GDM1 (cell line): ENCODE measurements at places on chromosomes 12 and 14.

DNA sequence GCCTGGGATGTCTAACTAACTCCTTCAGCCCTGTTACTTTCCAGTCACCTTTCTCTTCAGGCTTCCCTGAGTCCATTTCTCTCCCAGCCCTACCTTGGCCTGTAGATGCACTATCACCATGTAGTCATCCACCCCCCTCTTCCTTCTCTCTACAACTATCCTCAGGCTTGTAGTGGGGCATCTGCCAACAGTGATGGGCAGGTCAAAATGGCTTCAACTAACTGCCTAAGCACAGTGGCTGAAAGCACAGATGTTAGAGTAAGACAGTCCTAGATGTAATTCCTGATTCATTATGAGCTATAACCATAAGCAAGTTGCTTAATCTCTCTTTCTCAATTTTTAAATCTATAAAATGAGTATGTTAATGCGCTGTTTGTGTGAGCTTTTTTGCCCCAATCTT, 133.6 kb upstream of the NAV3 start:
- no peak for DNase-seq

GRCh38 chr14:99630202-99630601, 14.7 kb upstream of the HHIPL1 start:
- DNase-seq = no peak

- no peak for DNase-seq
Observed at GRCh38 chr14:89519040-89519439, 102.0 kb upstream of the FOXN3 start.

GRCh38 chr12:14959126-14959440, 2.3 kb downstream of the ARHGDIB start:
- no peak for DNase-seq

DNA sequence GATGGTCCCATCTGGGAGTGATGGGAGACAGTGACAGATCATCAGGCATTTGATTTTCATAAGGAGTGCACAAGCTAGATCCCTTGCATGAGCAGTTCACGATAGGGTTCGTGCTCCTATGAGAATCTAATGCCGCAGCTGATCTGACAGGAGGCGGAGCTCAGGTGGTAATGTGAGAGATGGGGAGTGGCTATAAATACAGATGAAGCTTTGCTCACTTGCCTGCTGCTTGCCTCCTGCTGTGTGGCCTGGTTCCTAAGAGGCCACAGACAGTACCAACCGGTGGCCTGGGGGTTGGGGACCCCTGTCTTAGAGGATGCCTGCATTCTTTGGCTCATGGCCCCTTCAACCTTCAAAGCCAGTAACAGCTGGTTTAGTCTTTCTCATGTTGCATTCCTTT, 130.3 kb downstream of the PTPN11 start:
- DNase-seq = no peak

GRCh38 chr14:60789656-60790055, 55.1 kb downstream of the MNAT1 start:
- no peak for DNase-seq

DNA sequence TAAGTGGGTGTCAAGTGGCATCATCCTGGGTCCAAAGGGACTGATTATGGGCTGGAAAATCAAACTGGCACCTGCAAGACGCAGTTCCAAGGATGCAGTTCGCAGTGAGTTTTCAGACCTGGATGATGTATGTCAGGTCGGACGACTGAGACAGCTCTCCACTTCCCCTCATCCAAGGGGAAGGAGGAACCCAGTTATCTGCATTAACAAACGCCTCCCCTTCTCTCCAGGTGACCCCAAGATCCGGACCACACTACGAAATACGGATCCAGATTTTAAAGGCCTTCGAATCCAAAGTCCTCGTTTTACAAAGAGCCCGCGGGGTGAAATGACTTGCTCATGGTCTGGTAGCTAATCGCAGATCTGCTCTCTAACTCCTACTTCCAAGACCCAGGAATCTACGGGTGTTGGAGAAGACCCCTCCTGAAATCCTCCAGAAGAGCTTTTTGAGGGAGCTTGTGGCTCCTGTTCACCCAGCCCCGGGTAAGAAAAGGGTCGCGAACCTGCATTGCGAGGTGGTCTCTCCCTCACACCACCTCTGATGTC, 460 bp upstream of the SYNE2 start:
- no peak for DNase-seq

DNA sequence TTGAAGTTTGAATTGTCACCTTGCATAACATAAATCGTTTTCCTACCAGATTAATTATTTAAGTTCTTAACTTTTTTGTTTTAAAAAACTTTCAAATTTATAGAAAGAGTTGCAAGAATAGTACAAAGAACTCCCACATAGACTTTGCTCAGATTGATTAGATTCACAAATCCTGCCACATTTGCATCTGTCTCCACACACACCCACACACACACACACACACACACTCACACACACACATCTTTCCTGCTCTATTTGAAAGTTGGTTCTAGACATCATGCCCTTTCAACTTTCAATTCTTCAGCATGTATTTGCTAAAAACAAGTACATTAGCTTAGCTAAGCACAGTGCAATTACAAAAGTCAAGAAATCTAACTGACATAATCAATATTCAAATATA, 184.0 kb downstream of the ITPR2 start:
- no peak for DNase-seq

GRCh38 chr12:93181409-93181965, 196.2 kb upstream of the NUDT4 start:
- no peak for DNase-seq

GRCh38 chr12:52175371-52176350, 16.2 kb downstream of the KRT80 start:
- no peak for DNase-seq

GRCh38 chr14:49972823-49973222, 79.9 kb downstream of the ARF6 start:
- no peak for DNase-seq

- DNase-seq = no peak
Observed at GRCh38 chr14:54197369-54197768, 199.4 kb upstream of the CDKN3 start.

DNA sequence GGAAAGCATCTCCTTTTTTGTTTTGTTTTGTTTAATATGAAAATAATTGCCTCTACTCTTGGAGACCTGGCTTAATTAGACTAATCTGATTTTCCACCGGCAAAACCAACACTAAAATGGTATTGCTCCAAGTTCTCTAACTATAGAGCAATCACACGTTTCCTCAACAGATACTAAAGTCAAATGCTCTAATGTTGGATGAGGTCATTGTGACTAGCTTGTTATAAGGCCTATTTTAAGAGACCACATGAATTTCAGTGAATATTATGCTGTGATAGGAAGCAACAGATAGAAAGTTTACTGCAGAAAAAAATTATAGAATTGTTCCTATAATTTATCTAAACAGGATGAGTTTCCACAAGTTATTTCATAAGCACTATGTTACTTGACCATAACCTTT, 3.3 kb upstream of the CCDC196 start:
- DNase-seq = no peak

DNA sequence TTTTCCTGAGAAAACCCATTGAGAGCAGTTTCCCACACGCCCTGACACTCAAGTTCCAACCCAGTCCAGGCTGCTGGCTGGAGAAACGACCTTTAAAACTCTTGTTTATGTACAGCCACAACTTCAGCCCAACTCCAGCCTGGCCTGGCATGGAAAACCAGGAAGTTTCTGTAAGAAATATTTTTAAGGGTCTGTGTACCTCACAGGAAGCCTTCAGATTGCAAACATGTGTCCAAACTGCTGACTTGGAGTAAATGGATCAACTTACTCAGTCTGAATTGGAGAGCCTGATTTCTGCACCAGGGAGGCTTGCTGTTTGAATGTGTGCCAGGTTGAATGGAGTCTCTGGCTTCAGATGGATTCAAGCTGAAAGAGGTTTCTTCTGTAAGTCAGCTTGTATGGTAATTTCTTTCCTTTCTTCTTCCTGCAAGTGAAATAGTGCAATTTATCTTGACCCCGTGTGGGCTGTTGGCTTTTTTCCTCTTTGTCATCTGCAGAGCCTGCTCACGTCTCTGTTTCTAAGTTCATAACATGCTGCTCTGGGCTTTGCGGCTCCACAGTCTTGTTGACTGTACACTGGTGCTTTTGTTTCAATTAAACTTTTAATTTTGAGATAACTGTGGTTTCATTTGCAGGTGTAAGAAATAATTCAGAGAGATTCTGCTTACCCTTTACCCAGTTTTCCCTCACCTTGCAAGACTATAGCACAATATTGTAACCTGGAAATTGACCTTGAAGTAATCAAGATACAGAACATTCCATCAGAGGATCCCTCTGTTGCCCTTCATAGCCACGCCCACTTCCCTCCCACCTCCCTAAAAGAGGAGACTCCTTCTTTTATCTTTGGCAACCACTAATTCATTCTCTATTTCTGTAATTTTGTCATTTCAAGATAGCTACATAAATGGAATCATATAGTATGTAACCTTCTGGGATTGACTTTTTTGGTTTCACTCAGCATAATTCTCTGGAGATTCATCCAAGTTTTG, 109.7 kb upstream of the PRMT8 start:
- DNase-seq = no peak

DNA sequence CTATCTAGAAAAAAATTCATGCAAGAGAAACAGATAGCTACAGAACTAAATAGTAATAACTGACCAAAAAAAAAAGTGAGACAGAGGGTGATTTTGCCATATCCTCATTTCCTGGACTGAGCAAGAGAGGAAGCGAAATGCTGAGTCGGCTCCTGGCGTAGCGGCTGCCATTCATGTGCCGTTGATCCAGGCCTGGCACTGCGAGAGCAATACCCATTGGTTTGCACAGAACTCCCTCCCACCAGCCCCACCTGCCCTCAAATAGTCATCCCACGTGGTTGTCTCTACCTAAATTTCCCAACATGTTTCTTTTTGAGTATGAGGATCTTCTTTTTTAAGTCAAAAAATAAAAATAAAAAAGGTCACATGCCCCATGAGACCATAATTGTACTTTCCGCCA, 9.4 kb upstream of the WNT5B start:
- peak; percentile 25 for DNase-seq

DNA sequence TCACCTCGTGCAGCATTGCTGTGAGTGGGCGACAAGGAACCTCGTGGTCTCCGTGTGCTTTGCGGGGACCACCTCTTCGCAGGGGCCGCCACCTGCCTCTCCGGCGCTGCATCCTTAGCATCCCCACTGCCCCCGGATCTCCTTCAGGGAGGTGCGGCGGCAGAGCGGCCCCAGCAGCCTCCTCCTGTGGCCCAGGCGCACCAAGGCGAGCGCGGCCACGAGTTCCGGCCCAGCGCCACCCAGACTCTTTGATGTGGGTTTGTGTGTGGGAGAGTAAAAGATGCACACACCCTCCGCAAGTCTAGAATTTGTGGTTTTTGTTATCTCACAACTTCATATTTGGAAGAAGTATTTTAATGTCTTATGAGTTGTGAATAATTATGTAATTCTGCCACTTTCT, 118.8 kb upstream of the DIO3 start:
- DNase-seq = no peak

GRCh38 chr14:28407031-28407825, 359.4 kb upstream of the FOXG1 start:
- DNase-seq = no peak

DNA sequence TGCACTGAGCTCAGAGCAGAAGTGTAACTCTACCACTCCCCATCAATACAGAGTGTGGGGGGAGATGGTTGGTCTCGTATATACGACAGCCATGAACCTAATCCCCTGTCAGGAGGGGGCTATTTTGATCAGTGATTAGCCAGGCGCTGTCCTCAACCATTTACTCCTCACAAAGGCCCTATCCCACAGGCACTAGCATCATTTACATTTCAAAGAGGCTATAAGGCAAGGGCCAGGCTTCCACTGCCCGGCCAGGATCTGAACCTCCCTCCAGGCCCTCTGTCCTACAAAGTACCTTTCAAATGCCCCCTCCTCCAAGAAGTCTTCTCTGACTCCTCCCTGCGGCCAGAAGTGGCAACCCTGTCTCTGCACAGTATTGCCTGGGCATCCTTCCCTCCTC, 74.7 kb downstream of the ITPK1 start:
- DNase-seq = no peak

DNA sequence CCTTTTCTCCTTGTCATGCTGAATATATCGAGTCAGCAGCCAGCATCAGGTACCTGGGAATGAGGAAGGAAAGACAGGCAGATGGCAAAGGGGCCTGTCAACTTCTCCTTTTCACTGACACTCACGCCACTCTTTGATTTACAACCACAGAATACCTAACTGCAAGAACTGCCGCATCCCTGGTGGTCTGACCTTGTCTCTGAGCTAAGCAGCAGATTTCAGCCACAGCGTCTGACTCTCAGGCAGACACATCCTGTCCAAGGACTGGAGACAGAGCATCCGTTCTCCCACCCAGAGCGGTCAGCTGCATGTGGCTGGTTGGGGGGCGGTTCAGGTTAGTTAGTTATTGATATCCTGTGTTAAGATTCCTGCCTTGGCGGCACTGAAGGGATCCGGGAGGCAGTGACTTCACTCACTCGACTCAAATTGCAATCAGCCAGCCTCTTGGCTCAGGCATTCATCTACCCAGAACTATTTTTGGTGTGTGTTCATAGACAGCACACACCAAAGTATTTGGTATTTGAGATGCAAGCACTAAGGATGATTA, 11.2 kb upstream of the MAP1LC3B2 start:
- DNase-seq = peak; percentile 92

- DNase-seq = no peak
Observed at GRCh38 chr12:69337311-69338090, 10.7 kb upstream of the LYZ start.

DNA sequence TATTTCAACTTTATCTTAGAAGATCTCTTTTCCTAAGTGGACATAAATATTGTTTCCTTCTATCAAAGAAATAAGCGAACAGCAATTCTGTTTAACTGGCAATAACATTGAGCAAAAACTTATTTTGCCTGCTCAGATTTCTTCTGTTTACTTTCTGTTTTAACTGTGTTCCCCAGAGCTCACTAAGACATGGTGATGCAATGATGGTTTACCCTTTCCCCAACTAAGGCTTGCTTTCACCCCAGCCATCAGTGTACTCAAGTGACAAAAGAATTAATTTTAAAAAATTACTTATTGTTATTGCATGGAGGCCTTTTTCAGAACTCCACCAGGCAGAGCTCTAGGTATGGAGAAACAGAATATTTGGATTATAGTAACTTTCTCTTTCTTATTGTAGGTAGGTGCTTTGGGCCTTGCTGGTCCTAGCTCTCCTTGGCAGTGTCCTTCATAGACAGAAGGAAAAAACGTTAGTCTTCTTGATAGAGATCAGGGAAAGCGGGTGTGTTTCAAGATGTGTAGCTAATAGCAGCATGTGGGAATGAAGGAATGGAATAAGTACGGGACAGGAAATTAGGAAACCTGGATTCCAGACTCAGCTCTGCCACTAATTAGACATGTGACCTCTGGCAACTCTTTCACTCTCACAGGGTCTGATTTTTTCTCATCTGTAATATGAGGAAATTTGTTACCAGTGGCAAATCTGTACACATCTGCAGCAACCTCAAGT, 14.6 kb upstream of the DDHD1 start:
- DNase-seq = no peak
